CD4-positive, alpha-beta T cell treated with Interleukin-17A for 1 hour (primary cell): ENCODE measurements at places on chromosomes 1 and 21.

- DNase-seq, result no peak
These were observed 48.9 kb upstream of the GADD45A start for GRCh38 chr1:67636146-67636545.

GRCh38 chr1:205247130-205247921 is 19.6 kb downstream of the TMCC2 start:
- DNase-seq, result no peak

DNA sequence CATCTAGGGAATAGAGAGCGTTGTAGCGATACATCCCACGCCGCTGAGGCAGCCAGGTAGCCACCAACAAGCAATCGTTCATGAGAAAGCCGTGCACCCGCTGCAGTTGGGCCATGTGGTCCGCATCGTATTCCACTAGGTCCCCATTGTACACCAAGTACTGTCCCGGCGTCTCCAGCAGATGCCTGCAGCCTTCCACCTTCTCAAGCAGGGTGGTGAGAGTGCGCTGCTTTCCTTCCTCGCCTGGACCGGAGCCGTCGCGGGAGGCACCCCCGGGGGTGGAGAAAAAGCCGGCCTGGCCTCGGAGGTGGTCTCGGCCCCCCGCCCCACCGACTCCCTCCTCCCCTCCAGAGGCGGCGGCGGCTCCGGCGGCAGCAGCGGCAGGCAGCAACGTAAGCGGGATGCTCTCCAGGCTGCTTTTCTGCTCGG is 595 bp downstream of the EXOC8 start:
- DNase-seq, result no peak

GRCh38 chr21:42613756-42614155 is 39.7 kb upstream of the PDE9A start:
- DNase-seq, result no peak

- DNase-seq, result no peak
These were observed 31.4 kb downstream of the EPS15 start for GRCh38 chr1:51487628-51488027.

- DNase-seq, result no peak
These were observed 725.8 kb downstream of the MRPL39 start for GRCh38 chr21:24881506-24881905.

- no peak for DNase-seq
These were observed 23.5 kb downstream of the UBE2T start for GRCh38 chr1:202317941-202318925.

- DNase-seq, result peak; percentile 25
These were observed at the start of gene VANGL1 for GRCh38 chr1:115641762-115642167. TSS of gene VANGL1 (plus strand) at chr1:115641970. CDS start at chr1:115651414, 9,444 bp downstream.

- DNase-seq, result no peak
These were observed 103.9 kb downstream of the DPYD start for GRCh38 chr1:97816927-97817326.

DNA sequence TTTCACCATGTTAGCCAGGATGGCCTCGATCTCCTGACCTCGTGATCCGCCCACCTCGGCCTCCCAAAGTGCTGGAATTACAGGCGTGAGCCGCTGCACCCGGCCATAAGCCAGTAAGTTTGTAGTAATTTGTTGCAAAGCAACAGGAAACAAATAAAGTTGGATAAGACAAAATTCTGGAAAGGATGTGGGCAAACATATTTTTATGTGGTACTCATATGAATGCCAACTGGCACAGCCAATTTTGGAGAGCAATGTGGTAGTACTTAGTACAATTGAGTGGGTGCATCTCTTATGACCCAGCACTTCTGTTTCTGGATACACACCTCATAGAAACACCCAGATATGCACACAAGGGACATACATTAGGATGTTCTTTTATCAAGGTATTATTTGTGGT is 8.4 kb upstream of the IL12RB2 start:
- DNase-seq, result no peak

DNA sequence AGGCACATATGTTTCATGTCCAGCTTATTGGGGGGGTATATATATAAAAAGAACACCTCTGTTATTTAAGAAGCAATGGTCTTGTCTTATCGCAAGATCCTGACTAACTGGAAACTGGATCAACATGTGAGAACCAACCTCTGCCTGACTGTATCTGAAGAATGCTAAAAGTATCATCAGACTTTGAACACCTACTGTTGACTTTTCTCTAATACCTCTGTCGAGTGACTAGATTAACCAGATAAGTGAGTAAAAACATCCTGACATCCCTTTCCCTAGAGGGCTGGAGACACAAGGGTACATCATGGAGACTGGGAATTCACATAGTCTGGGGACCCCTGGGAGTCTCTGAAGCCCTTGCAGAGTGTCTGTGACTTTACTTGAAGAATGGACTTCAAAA is 26.3 kb upstream of the PIGC start:
- no peak for DNase-seq

- no peak for DNase-seq
These were observed 325.9 kb downstream of the RPS6KC1 start for GRCh38 chr1:213376862-213377372.

DNA sequence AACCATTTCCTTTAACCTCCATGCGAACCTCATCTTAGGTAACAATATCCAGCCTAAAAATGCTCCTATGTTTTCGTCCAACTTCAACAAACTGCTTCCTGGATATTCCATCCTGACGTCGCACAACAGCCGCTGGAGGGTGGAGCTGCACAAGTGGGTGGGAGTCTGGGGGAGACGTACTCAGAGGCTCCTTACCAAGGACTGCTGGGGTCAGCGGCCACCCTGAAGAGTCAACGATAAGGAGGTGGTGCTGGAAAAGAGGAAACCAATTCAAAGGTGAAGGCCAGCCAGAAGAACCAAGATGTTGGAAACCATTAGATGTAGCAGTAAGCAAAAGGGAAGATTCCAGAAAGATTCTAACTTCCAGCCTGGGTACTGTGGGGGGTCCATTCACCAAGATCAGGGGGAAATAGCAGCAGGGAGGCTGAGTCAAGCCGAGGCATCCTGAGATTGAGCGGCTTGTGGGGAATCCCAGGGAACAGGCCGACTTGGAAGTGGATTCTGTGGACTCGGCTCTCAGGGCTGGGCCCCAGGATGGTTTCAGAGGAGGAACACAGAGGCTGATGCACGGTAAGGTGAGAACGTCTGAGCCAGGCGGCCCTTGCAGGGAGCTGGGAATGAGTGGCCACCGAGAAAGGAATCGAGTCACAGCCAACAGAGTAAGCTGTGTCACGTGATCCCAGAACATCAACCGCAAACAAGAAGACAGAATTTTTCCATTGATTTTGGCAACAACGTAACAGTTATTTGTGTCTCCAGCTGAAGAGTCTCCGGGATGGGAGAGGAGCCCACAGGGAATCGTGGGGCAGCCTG is 375.7 kb downstream of the NPHP4 start:
- no peak for DNase-seq
